ENCODE measurements at places on chromosomes 13 and 19.

- no peak for DNase-seq
These were observed 6.3 kb downstream of the PMIS2 start for GRCh38 chr19:35592226-35592625.

GRCh38 chr19:39846678-39847486, 703 bp upstream of the FBL start:
- DNase-seq: no peak

DNA sequence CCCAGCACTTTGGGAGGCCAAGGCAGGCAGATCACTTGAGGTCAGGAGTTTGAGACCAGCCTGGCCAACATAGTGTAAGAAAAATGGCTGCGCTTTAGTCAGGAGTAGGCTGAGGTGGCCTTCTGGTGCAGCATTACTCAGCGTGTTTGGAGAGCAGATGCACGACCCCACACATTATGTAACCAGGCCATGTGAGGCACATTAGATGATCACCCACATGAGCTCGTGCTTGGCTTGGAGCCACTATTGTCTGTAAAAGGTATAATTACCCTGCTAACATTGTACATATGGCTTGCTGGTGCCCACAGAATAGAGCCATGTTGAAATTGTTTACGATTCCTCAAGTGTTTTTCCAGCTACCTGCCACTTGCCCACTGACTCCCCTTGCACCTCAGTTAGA, 24.0 kb upstream of the SCEL start:
- DNase-seq: no peak

DNA sequence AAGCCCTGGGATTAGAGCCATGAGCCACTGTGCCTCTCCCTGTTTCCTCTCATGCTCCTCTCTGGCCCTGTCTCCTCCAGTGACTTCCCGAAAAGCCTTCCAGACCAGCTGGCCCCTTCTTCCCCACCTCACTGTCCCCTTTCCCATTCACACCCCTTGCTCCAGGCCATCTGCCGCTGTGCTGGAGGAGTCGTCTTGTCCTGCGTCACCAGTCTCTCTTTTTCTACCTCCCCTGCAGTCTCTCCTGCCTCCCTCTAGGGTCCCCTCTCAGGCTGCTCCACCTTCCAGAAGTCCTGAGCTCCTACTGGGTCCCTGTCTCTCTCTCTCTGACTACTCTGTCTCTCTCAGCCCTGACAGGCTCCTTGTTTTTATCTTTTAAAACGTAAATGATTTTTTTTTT, 5.3 kb upstream of the FFAR1 start:
- no peak for DNase-seq

DNA sequence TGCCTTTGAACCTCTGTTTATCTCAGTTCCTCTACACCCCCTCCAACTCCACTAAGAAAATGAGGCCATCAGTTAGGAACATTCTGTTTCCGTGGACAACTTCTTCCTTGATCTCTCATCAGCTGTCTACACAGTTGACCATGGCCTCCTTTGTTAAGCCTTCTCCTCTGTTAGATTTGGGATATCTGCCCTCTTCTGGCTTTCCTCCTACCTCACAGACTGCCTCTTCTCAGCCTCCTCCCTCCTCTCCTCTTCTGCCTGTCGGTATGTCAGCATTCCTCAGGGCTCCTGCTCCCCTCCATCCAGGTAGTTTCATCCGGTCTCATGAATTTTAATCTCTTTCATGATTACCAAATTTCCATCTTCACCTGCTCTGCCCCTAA, 454.9 kb downstream of the FOXO1 start:
- no peak for DNase-seq
